ENCODE measurements at places on chromosomes 7 and 10. TPM values are rescaled to one million over a fixed set of nuclear protein-coding genes. Genes with fewer than 3 reads are reported as not detected.

The UNC5B gene
- total RNA-seq, result 12.0 TPM

The OPN1SW gene
- not detected for total RNA-seq

The ALOX5 gene
- 3.5 TPM for total RNA-seq

The STEAP1B gene
- 3.5 TPM for total RNA-seq

The NPFFR1 gene
- total RNA-seq, result not detected

The GNAT3 gene
- not detected for total RNA-seq

The ELAPOR2 gene
- 15.8 TPM for total RNA-seq

The ITIH5 gene
- total RNA-seq, result 9.5 TPM

The TRPV6 gene
- 0.46 TPM for total RNA-seq

The CCDC71L gene
- total RNA-seq, result 30.9 TPM

The ZNF488 gene
- total RNA-seq, result 0.21 TPM

The URGCP gene
- 44.8 TPM for total RNA-seq

DNA sequence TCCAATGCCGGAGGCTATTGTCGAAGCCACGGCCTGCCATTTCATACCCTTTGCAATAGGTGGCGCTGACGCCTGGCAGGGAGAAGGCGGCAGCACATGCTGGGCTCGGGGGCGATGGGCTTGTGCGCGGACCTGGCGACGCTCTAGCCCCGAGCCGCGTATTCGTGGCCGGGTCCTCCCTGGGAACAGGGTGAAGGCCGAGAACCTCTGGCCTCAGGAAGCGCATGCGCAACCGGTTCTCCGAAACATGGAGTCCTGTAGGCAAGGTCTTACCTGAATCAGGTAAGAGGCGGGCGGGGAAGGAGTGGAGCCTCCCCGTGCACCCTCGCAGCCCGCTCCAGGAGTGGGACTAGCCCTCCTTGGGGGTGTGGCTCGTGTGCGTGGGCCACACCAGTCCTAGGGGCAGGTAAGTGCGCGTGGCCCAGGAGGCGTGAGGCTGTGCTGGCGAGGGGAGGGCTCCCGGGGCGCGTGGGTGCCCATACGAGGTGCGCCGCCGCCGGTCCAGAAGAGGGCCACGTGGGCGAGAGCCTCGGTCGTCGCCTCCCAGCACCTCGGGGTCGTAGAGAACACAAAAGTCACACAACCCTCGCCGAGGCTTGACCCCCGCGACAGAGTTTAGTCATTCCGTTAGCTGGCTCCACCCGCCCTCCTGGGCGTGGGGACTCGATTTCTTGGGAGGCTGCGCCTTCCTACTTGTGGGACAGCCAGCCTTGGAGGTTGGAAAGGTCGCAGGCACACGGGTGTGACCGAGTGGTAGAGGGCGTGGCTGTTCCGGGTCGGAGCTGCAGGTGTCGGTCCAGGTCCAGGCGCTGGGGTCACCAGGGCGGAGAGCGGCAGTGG is 5.6 kb upstream of the MEST start:
- no peak for DNase-seq

DNA sequence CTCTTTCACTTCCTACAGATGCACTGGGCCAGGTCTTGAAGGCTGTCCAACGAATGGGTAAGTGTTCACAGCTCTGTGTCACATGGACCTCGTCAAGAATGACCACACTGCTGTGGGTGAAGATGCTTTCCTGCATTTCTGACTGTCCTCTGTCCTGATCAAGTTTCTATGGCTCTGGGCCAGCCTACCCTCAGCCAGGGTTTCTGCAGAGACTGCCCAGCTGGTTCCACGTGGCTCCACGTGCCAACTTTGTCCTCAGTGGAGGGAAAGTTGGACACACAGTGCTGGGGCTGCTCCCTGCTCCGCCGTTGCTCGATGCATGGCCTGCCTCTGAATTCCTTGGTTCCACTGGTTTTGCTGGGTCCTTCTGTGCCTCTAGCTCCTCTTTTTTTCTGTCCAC is 152.3 kb downstream of the EGFR start:
- no peak for DNase-seq

DNA sequence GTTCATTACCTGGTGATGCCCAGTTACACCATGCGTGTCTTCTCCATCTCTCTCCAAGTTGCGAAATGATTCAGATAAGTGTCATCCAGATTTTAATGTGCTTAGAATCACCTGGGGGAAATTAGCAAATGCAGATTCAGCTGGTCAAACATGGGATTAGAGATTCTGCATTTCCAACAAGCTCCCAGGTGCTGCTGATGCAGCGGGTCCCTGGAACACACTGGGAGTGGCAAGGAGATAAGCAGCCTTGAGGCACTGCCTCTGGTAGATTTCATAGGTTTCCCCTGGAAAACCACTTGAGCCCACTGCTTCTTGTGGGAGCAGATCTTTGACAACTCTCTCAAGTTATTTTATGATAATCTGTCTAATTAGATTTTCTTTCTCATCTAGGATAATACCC is 196.0 kb upstream of the C7orf33 start:
- no peak for DNase-seq

DNA sequence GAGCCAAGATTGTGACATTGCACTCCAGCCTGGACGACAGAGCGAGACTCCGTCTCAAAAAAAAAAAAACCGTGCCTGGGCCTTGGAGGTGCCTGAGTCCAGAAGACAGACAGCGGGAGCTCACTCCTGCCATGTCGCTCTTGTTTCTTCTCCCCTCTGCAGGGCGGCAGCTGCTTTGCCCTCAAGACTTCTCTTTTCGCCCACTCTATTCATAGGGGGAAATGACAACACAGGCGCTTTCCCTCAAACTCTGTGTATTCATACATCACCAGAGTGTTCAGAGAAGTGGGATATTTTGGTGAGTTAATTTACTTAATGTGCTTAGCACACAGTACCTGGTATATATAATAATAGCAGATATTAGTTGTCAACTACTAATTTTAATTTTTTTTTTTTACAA is 44.5 kb downstream of the FOXK1 start:
- DNase-seq, result no peak

GRCh38 chr10:116201011-116201410 is 72.0 kb downstream of the GFRA1 start:
- DNase-seq, result no peak

GRCh38 chr7:47523401-47523800 is 58.5 kb downstream of the TNS3 start:
- no peak for DNase-seq

DNA sequence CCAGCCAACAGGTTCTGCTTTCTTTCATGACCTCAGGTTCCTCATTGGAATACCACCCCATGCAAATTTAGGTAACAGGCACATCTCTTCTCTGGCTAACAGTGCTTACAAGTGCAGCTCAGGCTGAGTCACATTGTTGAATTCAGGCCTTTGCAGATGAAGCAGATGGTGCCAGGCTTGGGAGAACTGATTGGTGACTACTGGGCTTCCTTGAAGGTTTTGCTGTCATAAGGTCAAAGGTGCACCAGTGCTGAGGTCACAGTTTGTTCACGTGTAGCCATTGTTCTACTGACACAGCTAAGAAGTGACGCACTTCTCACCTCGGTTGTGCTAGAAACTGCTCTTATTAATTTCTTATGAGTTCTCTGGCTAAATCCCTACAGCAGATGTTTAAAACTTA is 128.6 kb upstream of the BMPER start:
- no peak for DNase-seq

DNA sequence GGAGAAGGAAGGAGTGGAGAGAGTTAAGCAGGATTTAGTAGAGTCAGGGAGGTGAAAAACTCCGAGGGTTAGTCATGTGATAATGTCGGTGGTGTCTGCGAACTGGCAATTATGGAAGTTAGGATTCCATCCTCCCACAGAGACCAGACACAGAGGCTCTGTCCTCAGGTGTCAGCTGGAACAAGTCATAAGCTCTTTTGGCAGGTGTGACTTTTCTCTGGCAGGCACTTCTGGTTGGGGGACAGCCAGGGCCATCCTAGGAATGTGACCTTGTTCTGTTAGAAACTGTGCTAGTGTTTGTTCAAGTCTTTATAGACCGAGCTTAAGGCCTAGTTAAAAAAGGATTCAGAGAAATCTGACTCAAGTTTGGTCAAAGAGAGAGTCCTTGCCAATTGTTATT is 371.0 kb downstream of the DPP6 start:
- DNase-seq, result no peak

- DNase-seq, result no peak
Measured at GRCh38 chr7:22443370-22444180, 56.4 kb downstream of the STEAP1B start.

DNA sequence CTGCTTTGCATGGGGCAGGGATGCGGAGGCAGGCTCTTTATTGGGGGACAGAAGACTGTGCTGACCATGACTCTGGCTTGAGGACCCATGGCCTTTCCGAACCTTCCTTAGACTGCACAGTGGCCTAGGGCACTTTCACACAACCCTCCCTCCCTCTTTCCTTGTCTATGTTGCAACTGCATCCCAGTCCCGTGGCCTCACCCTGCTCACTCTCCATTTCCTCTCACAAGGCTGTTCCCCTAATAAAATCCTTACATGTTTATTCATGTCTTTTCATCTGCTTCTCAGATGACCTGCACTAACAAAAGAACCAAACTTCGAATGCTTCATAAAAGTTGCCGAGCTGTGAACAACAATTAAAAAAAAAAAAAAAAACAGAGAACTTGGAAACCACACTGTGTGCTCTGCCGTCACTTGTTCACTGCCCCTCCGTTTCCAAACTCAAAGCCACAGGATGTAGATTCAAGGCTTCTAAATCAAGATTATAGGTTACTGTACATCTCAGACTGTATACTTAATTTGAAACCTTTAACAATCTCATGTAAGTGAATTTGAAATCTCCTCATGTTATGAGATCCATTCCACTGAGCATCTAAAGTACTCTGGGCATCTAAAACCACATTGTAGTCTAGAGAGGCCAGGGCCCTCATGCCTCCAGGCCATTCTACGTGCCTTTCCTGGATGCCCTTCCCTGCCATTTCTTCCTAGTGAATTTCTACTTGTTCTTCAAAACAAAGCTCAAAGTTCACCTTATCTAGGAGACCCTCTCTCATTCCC is 265.9 kb downstream of the SNX13 start:
- DNase-seq, result no peak

DNA sequence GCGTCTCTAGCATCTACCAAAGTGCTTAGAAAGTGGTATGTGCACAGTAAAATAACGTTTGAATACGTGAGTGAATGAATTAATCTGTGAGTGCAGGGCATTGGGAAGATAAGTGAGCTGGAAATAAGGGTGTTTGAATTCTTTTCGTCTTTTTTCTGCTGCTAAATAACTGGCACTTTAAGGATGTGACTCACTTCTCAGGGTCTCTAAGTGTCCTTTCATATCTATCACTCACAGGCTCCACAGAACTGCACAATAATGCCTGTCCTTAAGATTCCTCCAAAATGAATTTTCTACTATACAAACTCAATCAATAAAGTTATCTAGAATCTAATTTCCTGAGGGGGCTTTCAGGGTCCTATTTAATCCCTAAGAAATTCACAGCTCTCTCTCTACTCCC is 3.2 kb upstream of the DGKB start:
- DNase-seq, result no peak

- DNase-seq, result no peak
Measured at GRCh38 chr7:22894546-22894945, 71.9 kb upstream of the TOMM7 start.

GRCh38 chr7:138556771-138557484 is 96.9 kb downstream of the TRIM24 start:
- DNase-seq, result no peak

DNA sequence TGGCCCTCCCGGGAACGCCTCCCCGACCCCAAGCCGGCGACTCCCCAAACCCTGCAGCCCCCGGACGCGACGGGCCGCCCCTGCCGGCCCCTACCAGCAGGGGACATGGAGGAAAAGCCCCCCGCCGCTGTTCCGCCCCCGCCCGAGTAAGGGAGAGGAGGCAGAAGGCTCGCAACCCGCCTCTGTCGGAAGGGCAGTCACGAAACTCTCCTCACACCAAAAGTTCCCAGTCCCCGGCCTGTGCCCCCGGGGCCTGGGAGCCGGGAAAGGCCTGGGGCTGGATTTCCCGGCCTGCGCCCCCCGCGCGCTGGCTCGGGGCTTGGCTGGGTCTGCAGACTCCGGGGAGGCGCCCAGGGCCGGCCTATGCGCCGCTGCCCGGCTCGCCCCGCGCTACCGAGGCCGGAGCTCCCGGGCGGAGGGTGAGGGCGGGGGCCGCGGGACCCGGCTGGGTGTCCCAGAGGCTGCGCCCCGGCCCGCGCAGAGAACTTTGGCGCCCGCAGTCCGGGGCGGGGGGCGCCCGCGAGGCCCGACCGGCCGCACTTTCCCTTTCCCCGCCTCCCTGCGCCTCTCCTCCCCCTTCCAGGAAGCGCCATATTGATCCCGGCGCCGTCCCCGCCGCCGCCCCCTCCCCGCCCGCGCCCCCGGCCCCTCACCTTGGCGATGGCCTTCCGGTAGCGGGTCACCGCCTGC is 728 bp downstream of the PARD3 start:
- peak; percentile 47 for DNase-seq

DNA sequence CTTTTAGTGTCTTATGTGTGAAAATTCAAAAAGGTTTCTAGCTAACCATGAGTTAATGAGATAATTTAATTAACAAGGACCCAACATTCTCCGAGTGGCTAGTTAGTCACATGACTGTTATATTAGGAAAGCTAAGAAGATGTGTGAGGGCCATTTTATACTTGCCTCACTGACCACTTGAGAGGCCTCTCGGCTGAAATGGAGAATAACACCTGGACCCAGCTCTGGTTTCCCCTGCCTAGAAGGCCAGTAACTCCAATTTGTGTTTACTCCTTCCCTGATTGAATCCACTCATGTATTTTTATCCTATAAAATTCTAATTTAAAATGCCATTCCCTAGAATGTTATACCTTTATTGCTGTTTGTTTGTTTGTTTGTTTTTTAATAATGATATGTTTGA is 1091.2 kb downstream of the KCNMA1 start:
- no peak for DNase-seq

- DNase-seq, result no peak
Measured at GRCh38 chr10:68725016-68725415, 4.0 kb downstream of the CCAR1 start.

- no peak for DNase-seq
Measured at GRCh38 chr7:71303566-71303965, 171.6 kb downstream of the GALNT17 start.

Data from uterus (tissue), 4 donors.